Activated CD4-positive, alpha-beta memory T cell treated with anti-CD3 and anti-CD28 coated beads for 36 hours (primary cell): ENCODE measurements at places on chromosomes 12 and 14. TPM values are rescaled to one million over a fixed set of nuclear protein-coding genes. Genes with fewer than 3 reads are reported as not detected.

GRCh38 chr14:97687944-97688630 lies 890.9 kb downstream of the VRK1 start:
- DNase-seq, result no peak

DNA sequence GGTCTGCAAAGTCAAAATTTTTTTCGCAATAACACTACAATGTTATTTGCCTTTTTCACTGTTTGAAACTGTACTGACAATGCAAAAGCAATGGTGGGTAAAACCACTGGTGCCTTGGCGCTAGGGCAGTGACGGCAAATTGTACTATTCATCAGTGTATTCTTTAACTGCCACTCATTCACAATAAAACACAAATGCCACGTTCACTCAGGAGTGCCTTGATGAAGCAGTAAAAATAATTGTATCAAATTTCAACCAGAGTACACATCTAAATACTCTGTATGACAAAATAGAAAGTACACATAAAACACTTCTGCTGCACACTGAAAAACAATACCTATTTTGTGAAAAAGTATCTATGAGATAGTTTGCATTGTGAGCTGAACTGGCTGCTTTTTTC lies 17.8 kb downstream of the DCAF5 start:
- no peak for DNase-seq

- DNase-seq, result peak; percentile 86
These were observed 5.8 kb upstream of the SLC48A1 start for GRCh38 chr12:47767216-47767724.

The ASCL1 gene
- not detected for total RNA-seq

DNA sequence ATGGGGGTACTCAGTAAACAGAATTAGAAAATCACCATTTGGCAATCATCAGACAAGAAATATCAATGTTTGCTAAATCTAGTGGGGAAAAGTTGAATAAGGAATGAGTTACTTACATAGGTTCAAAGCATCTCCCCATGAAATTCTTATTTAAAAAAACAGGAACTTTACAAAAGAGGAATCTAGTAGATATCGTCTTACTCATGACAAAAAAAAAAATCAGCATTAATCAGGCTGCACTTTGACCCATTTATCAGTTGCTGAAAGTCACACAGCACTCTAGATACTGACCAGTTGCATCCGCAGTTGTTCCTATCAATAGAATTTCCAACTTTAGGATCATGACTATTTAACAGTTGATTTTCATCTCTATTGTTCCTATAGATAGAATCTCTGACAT lies 5.8 kb upstream of the DICER1 start:
- no peak for DNase-seq

- DNase-seq, result no peak
These were observed 38.3 kb downstream of the TTC7B start for GRCh38 chr14:90777830-90778485.

GRCh38 chr12:68461645-68462044 lies 129.5 kb upstream of the MDM1 start:
- DNase-seq, result no peak

DNA sequence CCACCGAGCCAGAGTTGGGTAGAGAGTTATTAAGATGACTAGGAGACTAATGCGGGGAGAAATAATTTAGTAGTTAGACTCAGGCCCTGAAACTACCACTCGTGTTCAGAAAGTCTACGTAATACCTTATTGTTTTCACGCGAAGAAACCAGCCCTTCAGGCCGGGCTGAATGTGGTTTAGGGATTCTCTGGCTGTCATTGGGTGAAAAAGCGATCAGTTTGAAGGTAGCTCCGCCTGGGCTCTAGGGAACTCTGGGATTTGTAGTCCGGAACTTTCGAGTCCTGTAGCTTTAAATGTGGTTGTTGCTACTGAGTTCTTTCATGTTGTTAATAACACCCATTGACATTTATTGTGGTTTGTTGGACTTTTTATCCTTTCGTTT lies 549 bp upstream of the WDR89 start:
- peak; percentile 86 for DNase-seq

The RD3L gene
- not detected for total RNA-seq

GRCh38 chr12:130804216-130804615 lies 34.8 kb downstream of the STX2 start:
- DNase-seq, result no peak

- DNase-seq, result no peak
These were observed 6.5 kb downstream of the HAL start for GRCh38 chr12:95989504-95990123.

The AMN gene
- total RNA-seq, result not detected

The AJUBA gene
- total RNA-seq, result 1.7 TPM

- DNase-seq, result no peak
These were observed 160.2 kb upstream of the OR4E1 start for GRCh38 chr14:21833836-21834235.

The TAS2R7 gene
- total RNA-seq, result not detected

The CLMN gene
- 0.92 TPM for total RNA-seq

The ITGB7 gene
- total RNA-seq, result 169 TPM

The RNFT2 gene
- 15.8 TPM for total RNA-seq

- DNase-seq, result no peak
These were observed 218.3 kb upstream of the CRY1 start for GRCh38 chr12:107311682-107312081.

The FAM181A gene
- total RNA-seq, result not detected

DNA sequence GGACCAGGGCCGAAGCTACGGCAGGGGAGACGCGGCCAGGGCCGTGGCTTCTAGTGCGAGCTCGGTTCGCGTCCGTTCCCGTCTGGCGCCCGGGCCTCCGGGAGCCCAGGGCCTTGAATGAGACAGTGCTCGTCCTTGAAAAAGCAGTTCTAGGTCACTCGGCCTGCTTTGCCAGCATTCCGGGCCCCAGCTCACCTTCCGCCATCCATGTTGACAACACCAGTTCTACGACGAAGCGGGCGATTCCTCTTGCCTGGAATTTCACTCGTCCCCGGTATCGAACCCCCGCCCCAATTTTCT lies 4.5 kb downstream of the OR10AD1 start:
- peak; percentile 44 for DNase-seq

DNA sequence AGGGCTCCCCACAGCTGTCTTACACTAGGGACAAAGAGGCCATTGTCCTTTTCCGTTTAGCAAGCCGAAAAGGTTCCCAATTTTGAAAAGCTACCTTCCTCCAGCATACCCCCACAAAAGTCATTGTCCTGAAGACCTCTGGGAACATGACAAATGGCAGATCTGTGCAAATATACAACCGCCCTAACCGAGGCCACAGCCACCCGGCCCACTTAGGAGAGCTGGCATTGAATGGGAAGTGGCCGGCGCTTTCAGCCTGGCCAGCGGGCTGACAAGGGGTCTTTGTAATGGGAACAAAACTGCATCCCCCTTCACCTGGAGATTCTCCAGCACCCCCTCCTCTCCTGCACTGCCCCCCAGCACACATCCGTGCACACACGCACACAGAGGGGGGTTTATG lies 48.1 kb upstream of the VASH1 start:
- DNase-seq, result no peak
